Left cardiac atrium (tissue), 4 donors: ENCODE measurements at places on chromosomes 6 and 20. TPM values are rescaled to one million over a fixed set of nuclear protein-coding genes. Genes with fewer than 3 reads are reported as not detected.

Gene SERINC1
- total RNA-seq = 156 TPM

Gene BPIFA1
- not detected for total RNA-seq

- DNase-seq = no peak
Observed at GRCh38 chr6:26333476-26334297, 31.3 kb upstream of the BTN3A2 start.

GRCh38 chr6:73487473-73487872 lies 25.9 kb downstream of the MTO1 start:
- no peak for DNase-seq

- DNase-seq = peak; percentile 84
Observed at GRCh38 chr20:371755-372542, 8.6 kb upstream of the TRIB3 start.

DNA sequence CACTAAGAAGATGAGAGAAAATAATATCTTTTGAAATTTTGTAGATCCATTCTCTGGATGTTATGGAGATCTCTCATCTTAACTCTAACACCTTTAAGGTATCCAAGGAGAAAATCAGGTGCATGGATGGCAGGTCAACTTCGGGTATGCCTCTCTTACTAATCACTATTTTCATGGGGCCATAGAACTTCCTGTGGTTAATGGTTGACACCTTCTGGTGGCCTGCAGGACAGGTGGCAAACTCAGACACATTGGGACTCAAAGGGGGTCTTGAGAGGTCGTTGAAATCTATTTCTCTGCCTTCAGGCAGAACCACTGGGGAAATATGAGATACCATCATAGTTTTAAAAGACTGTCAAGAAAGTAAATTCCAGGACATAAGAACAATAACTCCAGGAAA lies 76.5 kb downstream of the ADAT2 start:
- DNase-seq = no peak

GRCh38 chr6:28901831-28902230 lies 22.0 kb downstream of the TRIM27 start:
- DNase-seq = no peak

GRCh38 chr6:116531675-116532570 lies 13.6 kb downstream of the TRAPPC3L start:
- peak; percentile 48 for DNase-seq

DNA sequence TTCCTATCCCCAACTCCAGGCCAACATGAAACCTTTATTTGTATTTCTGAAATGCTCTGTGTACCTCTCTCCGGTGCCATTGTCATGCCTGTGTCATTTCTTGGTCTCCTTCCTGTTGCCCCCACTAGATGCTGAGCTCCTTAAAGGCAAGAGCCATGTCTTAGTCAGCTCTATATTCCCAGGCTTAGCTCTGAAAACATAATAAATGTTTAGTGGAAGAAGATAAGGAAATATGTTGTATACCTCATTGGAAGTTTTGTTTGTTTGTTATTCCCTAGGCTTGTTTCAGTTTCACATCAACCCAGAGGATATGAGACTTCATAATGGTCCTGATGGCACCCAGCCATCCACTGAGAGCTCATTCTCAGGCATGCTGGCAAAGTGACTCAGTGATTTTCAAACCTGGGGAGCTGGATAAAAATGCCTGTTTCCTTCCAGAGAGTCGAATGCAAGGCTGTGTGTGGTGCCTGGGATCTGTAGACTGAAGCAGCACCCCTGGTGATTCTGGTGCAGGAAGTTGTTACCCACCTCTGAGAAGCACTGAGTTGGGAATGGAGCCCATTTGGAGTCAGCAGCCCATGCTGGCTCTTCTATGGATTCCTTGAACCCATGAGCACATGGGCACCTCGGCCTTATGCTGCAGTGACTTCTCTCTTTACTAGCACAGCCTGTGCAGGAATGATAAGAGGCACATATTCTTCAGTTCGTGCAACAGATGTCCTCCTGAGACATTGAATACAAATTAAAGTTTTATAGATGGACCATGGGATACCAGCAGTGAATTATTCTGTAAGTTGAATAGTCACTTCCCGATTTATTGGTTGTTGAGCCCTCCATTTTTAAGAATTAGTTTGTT lies 205.2 kb downstream of the FARS2 start:
- DNase-seq = no peak

DNA sequence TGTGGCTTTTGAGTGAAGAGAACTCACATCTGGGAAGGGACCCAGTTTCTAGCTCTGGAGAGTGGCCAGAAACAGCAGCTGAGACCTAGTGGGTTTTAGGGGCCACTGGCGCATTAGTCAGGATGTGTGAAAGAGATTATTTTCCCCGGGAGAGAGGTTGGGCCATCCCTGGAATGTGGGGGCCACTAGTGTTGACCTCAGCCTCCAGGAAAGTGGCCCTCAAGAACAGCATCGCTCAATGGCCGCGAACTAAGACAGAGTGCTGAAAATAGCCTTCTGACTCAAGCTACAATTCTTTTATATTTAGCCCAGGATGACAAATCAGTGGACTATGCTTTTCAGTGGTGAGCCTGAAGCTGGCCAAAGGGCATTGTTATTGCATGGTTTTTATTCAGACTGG lies 210.4 kb upstream of the RNF24 start:
- no peak for DNase-seq

- DNase-seq = no peak
Observed at GRCh38 chr6:127100510-127101140, 17.8 kb upstream of the RSPO3 start.

GRCh38 chr6:116450769-116451740 lies 10.1 kb upstream of the CALHM6 start:
- no peak for DNase-seq

DNA sequence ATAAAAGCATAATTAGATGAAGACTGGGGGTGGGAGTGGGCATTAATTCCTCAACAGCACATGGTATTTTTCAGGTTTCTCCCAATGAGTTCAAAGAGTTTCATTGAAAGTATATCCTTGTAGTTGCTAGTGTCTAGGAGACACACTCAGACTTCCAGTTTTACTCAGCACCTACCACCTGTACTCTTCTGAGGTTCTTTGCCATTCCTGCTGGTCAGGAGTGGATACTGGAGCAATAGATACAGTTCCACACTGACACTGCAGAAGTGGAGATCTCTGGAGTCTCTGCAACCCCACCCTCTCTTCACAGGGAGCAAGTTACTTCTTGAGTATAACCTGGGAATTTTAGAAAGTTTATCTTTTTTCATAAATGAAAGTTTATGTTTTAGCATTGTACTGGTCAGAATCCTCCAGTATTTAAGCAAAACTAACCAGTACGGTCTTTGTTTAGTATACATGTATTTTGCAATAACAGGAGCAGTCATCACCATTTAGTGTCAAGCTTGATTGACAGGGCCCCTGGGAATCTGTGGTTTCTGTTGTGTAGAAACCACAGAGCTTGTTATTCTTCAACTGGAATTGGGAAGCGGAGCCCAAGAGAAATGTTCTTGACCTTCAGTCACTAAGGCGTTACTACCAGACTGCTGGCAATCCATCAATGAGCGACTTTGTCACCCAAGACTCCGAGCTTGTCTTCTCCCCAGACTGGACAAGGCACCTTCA lies 148.1 kb downstream of the ZDHHC14 start:
- no peak for DNase-seq
